ENCODE measurements at places on chromosomes 4 and X.

- DNase-seq: no peak
These were observed 10.6 kb upstream of the CCNG2 start for GRCh38 chr4:77146186-77147078.

- DNase-seq: no peak
These were observed 884.0 kb upstream of the INTU start for GRCh38 chr4:126748736-126749135.

DNA sequence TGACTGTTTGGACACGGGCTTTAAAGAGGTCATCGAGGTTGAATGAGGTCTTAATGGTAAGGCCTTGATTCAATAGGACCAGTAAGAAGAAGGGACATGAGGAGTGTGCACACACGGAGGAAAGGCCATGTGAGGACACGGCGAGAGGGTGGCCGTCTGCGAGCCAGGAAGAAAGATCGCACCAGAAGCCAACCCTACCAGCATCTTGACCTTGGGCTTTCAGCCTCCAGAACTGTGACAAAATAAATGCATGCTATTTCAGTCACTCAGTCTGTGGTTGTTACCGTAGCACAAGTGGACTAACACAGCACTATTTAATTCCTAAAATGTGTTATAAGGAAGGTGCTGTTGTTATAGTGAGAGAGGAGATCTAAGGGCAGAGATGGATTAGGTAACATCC is 468.6 kb upstream of the FAT1 start:
- DNase-seq: no peak

- no peak for DNase-seq
These were observed 298.9 kb upstream of the MAGEB16 start for GRCh38 chrX:35499071-35499862.

GRCh38 chrX:1582686-1583437 is 8.5 kb upstream of the AKAP17A start:
- DNase-seq: peak; percentile 68

DNA sequence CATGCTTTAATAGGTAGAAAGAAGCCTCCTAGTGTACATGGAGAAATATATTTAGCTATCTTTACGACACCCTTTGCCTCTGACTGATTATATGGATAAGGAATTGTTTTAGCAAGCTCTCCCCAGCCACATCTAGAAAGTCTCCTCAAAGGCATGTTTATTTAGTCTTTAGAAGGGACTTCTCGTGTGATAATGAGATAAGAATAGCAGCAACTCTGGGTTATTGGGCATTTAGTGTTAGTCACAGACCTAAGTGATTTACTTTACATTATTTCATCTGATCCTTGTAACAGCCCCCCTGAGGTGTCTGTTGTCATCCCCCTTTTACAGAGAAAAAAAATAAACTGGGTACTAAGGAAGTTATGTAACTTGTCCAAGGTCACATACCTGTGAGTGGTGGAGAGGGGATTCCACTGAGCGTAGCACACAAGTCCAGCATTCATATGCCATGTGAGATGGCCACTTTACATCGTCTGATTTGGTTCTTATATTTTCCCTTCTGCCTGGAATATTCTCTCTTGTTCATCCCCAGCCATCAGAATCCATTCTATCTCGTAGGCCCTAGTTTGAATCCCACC is 77.7 kb downstream of the TSPAN7 start:
- no peak for DNase-seq

GRCh38 chr4:1469607-1470392 is 63.6 kb upstream of the NKX1-1 start:
- DNase-seq: no peak

GRCh38 chr4:128728190-128728589 is 81.3 kb upstream of the JADE1 start:
- no peak for DNase-seq

- DNase-seq: no peak
These were observed 223.0 kb downstream of the MID1 start for GRCh38 chrX:10397349-10397748.

GRCh38 chr4:52376132-52376704 is 282.9 kb downstream of the USP46 start:
- no peak for DNase-seq

- DNase-seq: no peak
These were observed 349.4 kb downstream of the FAT4 start for GRCh38 chr4:125663896-125664767.

GRCh38 chr4:182752158-182752910 is 164.9 kb downstream of the DCTD start:
- DNase-seq: no peak

- no peak for DNase-seq
These were observed 31.8 kb downstream of the NSD2 start for GRCh38 chr4:1903035-1903434.

GRCh38 chr4:151267822-151268535 is 9.0 kb upstream of the PRSS48 start:
- DNase-seq: no peak

DNA sequence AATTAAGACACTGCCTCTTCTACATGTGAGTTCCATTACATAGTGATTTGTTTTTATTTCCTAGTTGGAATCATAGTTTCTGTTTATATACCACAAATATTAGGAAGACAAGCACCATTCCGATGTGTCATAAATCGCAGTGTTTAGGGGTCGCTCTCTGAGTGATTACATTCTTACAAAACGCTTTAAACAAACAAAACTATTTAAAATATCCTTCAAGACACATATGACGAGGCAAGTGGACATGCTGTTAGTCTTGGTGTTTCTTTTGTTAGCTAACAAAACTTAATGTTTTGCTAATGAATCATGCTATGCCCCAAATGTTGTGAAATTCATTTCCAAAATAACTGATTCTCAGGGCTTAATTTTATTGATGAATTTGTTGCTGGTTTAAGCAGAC is 1219.3 kb upstream of the PRKX start:
- no peak for DNase-seq

- DNase-seq: no peak
These were observed 1150.1 kb downstream of the STIM2 start for GRCh38 chr4:28010577-28011240.

Data from activated CD8-positive, alpha-beta memory T cell treated with anti-CD3 and anti-CD28 coated beads for 24 hours (primary cell).